ELF-1 (cell line): ENCODE measurements at places on chromosomes 11 and 22.

- no peak for DNase-seq
These were observed 15.9 kb downstream of the SEZ6L start for GRCh38 chr22:26185190-26185589.

DNA sequence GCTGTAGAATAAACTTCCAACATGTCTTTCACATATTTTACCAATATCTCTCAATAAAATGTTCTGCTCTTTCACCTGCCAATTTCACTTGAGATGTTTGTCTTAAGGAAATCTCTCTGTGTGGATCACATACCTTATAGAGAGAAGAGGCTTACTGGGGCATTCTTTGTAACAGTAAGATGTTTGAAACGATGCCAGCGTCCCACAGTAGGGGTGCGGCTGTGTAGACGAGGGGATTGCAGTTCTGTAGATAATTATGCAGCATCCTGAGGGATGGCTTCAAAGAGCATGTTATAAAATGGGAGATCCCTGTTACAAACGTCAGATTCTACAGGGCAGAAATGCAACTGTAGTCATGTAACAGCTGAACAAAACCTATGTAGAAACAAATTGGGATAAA is 200.0 kb downstream of the TBC1D22A start:
- no peak for DNase-seq

DNA sequence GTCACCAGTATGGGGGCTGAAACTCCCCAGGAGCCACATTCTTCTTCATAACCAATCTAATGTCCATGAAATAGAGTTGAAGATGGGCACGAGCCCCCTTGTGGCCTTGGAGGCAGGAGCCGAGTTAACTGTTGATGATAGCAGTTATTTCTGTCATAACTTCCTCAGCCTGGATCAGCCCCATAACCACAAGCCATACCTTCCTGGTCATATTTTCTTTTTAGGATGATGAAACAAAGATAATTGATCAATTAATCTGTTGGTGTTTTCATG is 65.0 kb upstream of the TTC12 start:
- no peak for DNase-seq

DNA sequence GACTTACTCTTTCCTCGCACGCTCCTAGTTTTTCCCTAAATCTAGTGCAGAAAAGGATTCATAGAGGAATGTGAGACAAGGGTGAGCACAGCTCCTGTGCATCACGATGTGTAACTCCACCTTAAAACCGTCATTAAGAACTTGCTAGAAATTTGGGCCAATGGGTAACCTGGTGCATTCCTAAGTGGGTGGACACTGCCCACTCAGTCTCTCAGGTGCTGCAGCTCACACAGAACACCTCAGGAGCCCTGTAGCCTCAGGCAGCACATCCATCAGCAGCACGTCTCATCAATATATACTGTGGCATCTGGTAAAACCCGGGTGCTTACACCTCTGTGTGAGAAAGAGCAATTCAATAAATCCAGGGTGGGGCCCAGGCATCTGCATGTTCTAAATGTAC is 12.4 kb downstream of the POU2AF3 start:
- no peak for DNase-seq

- DNase-seq, result no peak
These were observed 78.5 kb downstream of the BUD13 start for GRCh38 chr11:116694349-116694725.

- DNase-seq, result no peak
These were observed 61.6 kb upstream of the CDON start for GRCh38 chr11:126124231-126124661.

- no peak for DNase-seq
These were observed 542 bp downstream of the HPS4 start for GRCh38 chr22:26483043-26483438.

DNA sequence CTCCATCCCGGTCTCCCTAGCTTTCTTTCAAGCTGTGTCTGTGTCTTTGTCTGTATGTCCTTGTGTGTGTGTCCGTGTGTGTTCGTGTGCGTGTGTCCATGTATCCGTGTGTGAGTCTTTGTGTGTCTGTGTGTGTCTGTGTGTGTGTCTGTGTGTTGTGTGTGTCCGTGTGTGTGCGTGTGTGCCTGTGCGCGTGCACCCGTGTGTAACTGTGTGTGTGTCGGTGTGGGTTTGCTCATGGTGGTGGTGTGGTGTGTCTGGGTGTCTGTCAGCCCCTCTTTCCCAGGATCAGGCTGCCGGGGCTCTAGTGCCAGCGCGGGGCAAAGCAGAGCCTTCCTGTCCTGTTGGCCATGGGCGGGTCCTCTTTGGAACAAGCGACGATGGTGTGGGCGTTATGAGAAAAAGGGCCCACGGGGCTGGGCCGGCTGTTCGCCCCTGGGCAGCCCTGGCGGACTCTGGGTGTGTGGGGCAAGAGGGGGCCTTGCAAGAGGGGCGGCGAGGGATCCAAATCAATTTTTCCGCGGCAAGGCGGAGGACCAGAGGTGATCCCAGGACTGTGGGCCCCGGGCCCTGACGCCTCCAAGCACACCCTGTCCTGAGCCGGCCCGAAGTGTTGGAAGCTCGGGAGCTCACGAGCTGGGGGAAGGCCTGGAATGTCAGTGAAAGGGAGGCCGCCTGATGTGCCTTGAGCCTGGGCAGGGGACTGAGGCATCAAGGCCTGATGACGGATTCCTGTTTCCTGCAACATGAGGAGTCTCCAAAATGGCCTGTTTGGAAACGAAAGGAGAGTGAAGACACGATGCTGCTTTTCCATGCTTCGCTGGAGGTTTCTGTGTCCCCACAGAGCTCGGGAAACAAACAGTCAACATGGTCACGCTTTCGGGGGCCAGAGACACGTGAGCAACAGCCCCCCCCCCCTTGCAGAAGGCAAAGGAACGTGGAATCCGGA is 3929.2 kb upstream of the OR11H1 start:
- DNase-seq, result no peak

GRCh38 chr11:29251738-29252137 is 765.1 kb downstream of the KCNA4 start:
- no peak for DNase-seq

GRCh38 chr11:129911298-129911697 is 15.9 kb upstream of the NFRKB start:
- DNase-seq, result no peak

GRCh38 chr11:116099541-116099940 is 595.3 kb upstream of the CADM1 start:
- no peak for DNase-seq

DNA sequence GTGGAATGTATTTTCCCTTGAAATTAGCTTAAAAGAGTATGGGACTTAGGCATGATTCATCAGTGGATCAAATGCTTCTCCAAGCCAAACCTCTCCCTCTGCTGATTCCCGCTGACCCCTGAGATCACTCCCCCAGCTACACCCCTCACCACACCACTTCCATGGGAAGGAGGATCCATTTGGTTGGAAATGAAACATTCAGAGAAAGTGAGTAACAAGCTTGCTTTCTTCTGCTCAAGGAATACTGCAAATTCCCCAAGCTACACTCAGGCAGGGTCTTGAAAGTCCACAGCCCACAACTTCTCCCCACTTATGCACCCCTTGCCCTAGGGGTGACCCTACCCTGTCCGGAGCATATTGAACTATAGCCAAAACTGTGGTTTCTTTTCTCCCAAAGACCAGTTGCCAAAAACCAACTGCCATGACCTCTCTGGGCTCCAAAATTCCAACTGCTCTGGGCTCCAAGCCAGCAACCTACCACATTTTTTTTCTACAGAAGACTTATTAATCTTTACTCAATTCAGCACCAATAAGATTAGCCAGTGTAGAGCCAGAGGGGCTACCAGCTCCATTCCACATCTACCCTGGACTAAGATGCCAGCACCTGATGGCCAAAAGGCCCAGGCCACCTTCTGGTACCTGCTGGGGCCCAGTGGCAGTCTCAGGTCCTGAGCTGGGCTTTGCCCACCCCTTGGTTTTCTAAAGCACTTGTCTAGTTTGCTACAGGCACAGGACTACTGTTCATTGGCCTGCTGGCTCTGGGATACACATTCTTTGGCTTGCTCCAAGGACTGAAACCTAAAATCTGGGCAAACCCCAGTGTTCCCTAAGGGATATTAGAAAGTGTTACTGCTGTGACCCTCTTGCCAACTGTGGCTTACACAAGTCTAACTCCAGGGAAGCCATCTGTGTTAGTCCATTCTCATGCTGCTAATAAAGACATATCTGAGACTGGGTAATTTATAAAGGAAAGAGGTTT is 101.1 kb downstream of the MICAL3 start:
- DNase-seq, result no peak
